ENCODE measurements at places on chromosomes 2 and 18.

DNA sequence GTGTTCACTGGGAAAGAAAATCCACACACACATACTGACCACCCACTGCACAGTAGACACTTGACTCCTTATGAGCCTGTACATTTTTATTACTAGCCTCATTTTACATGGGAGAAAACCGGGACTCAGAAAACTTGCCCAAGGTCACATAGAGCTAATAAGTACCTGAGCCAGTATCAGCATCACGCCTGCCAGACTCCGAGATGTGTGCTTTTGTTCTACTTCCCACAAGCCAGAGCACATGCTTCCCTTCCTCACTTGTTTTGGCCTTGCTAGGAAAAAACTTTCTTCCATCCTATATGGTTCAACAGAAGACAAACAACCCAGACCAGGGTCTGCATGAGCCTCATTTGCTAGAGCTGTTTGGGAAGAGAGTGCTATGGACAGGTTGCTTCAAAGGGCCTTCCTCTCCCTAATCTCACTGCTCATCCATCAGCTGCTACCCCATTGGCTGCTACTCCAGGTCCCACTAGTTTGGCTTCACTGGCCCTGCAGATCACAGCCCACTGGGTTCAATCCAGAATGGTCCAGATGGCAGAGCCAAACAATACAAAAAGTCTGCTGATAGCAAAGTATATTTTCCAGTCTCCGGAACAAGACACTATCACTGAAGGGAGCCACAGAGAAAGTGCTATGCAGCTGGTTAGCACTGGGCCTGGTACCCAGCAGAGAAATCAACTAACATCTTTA, 63.9 kb downstream of the STK39 start:
- DNase-seq: no peak

DNA sequence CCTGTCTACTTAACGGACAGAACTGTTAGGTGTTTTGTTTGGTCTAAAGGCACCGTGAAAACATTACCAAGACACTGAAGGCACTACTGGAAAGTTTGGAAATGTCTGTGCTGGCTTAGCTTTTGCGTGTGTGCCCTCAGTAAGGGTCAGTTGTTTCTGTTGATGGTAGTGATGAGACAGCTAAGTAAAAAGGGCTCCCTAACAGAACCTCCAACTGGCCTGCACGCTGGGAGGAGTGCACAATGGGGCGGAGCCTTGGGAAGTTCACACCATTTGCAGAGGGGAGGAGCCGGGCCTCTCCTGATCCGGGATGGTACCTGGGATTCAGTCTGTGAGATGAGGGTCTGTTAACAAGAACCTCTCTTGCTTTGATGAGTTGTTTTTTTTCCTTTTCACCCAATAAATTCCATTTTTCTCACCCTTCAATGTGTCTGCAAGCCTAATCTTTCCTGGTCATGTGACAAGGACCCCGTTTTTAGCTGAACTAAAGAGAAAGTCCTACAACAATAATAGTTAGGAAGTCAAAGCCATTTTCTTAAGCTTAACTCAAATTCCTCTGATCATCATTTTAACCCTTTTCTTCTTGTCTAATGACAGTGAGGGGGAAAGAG, 368.7 kb downstream of the PARD3B start:
- DNase-seq: no peak

DNA sequence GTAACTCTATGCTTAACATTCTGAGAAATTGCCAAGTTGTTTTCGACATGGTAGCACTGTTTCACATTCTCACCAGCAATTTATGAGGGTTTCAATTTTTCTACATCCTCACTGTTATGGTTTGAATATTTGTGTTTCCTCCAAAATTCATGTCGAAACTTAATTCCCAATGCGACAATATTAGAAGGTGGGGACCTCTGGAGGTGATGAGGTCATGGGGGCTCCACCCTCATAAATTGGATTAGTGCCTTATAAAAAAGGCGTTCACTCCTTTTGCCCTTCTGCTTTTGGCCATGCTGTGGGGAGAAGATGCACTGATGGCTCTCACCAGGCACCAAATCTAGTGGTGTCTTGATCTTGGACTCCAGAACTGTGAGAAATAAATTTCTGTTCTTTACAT, 110.3 kb downstream of the HRH4 start:
- no peak for DNase-seq

DNA sequence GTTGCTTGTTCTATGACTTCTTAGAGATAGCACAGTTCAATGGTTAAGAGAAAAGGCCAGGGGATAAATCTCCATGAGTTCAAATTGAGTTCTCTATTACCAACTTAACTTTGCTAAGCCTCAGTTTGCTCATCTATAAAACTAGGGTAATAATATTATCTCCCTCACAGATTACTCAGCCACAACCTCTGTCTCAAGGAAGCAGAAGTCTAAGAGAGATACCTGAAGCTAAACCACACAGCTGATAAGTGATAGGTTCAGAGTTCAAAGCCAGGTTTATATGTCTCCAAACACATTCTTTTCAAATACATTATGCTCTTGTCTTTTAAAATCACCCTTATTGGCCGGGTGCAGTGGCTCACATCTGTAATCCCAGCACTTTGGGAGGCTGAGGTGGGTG, 287.7 kb downstream of the NBAS start:
- no peak for DNase-seq

- no peak for DNase-seq
These were observed 1.7 kb downstream of the CYBRD1 start for GRCh38 chr2:171524018-171524401.

GRCh38 chr2:175690113-175690837, 311.8 kb downstream of the LNPK start:
- no peak for DNase-seq

DNA sequence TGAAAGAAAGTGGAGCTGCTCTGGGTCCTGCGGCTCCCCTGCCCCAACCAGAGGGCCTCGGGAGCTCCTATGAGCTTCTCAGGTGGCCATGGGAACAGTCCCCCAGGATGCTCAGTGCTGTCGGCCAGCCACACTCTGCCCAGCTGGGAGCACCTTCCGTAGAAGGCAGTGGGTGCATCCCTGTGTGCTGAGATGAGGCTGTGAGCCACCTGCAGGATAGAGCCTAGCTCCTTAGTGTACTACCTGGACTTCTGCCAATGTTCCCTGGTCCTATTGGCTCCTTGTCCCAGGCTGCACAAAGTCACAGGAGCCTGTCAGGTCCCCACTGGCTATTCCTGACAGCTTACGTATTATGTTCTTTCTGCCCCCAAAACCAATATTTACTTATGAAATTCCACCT, 16.1 kb downstream of the PRELID3A start:
- DNase-seq: no peak

- DNase-seq: no peak
These were observed 54.1 kb upstream of the SLC38A11 start for GRCh38 chr2:165009466-165009865.

- peak; percentile 8 for DNase-seq
These were observed 770 bp downstream of the ZNF396 start for GRCh38 chr18:35376393-35376741.

- DNase-seq: no peak
These were observed 55.8 kb downstream of the GDF7 start for GRCh38 chr2:20722592-20723240.
